NCI-H1436 (cell line): ENCODE measurements at places on chromosomes 3 and 15.

DNA sequence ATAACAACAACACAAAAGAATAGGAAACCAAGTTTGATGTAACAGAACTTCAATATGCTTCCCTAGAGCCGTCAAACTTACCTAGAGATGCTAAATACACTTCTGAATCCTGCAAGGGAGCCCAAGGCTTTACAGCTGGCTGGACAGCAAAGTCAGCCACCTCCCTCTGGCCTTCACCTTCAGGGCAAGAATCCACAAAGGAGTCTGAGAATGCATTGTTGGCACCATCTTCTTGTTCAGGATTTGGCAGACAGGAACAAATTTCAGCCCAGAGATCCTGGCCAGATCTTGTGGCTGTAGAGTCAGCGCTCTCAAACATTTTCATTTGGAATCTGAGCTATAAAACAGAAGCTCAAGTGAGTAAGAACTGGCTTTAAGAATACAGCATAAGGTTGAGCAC is 2.2 kb downstream of the CCDC32 start:
- DNase-seq, result no peak

DNA sequence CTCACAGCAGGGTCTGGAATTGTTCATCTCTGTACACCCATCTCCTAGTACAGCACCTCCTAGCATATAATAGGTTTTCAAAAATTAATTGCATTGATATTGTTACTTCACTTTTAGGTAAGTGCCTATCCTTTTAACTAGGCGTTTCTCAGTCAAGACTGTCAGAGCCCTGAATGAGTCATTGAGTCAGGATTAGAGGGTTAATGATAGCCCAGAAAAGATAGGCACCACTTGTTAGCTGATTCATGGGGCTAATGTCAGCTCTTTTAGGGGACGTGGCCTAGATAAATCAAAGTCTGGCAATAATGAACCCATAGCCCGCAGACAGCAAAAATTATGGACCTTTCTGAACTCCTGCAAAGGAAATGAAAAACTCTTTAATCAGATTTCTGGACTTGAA is 42.9 kb downstream of the TIMP4 start:
- DNase-seq, result no peak

GRCh38 chr15:50996641-50997040 is 88.2 kb downstream of the AP4E1 start:
- DNase-seq, result no peak

DNA sequence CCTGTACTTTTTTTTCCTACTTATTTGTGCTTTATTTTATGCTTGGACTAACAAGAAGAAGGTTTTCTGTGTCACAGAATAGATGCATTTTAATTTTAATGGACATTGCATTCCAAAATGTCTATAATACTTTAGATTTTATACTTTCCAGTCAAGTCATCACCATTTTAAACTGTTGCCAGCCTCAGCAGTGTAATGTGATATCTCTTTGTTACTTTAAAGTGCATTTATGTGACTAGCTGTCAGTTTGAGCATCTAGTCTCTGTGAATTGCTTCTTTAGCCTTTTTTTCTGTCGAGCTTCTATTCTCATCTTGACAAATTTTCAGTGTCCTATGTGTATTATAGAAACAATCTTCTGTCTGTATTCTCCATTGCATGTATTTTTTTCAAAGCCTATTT is 511.4 kb upstream of the CBLB start:
- DNase-seq, result no peak

GRCh38 chr15:79185199-79185598 is 94.6 kb upstream of the RASGRF1 start:
- DNase-seq, result no peak

- no peak for DNase-seq
These were observed 82.7 kb upstream of the NR2F2 start for GRCh38 chr15:96247621-96248305.
